ENCODE measurements at places on chromosomes 1 and 21.
A peak's percentile ranks its signal among the peaks of the same experiment; 100 is the strongest.

DNA sequence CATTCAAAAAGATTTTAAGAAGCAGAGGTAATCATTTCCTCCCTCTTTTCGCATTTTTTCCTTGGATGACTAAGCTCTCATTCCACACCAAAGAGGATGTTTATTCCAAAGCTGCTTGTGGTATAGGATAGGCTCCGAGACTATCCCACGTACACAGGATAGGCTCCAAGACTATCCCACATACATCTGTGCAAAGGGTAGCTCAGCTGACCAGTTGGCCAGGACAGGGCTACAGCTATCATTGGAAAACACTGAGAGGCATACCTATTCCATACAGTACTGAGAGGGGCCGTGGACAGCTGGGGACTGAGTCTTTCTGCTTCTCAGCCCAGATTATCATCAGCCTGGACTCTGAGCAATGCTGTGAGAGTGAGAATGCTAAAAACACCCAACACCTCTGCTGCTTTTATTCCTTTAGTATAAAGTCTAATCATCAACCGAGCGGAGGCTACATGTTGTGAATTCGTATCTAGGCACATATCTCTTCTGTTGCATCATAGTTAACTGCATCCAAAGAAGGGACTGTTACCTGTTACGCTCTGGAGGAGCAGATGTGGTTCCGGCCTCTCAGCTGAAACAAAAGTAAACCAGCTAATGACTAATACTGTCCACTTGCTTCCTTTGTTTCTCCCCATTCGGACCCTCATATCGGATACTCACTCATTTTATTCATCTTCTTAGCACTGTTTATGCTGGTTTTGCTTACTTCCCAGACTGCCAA lies 141.0 kb downstream of the TNFSF18 start:
- peak; percentile 44 for DNase-seq

- DNase-seq: no peak
Measured at GRCh38 chr1:187051618-187052232, 223.0 kb downstream of the PLA2G4A start.

GRCh38 chr1:115314092-115314491 lies 24.0 kb downstream of the NGF start:
- no peak for DNase-seq

GRCh38 chr1:99250728-99251127 lies 13.6 kb upstream of the PLPPR4 start:
- DNase-seq: no peak

- DNase-seq: no peak
Measured at GRCh38 chr1:231177226-231177625, 15.4 kb downstream of the TRIM67 start.

- no peak for DNase-seq
Measured at GRCh38 chr21:45000637-45001133, 60.9 kb downstream of the SLX9 start.

GRCh38 chr1:107810291-107810951 lies 154.6 kb downstream of the VAV3 start:
- no peak for DNase-seq

GRCh38 chr1:247452447-247453039 lies 5.4 kb downstream of the OR2B11 start:
- DNase-seq: no peak

DNA sequence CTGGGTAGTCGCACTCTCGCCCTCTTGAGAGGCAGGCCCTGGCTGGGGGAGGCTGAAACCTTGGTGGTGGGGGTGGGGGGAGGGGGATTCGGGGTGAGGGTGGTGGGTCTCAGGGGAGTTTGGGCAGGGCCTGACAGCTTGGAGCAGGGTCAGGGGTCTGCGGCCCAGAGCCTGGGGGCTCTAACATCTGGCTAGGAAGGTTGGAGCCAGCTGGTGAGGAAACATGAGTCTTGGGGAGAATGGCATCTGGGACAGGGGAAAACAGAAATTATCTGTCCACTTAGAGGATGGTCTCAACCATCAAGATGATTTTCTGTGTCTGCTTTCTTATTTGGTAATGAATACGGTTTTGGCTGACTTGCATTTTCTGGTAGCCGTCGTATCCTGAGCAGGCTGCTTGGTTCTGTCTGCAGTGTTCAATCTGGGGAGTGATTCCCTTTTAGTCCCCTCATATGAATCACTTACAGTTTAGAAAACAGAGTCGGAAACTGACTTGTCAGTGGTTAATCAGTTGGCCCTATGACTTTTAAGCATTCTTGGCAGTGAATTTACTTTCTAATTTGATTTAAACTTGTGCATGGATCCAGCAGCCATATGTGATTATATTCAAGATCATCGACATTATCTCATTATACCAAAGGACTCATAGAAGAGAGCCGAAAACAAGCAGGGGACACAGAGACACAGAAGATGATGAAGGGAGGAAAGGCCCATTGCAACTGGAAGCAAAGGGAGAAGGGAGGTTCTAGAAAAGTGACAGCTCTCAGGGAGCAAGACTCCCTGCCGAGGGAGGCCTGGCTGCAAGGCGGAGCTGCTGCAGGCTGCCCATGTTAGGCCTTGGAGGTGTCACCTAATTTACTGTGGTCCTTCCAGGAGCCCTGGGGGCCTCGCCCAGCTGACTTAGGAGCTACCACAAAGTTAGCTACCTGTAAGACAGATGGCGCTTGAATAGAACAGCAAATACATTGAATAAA lies 237.6 kb downstream of the SDCCAG8 start:
- no peak for DNase-seq

GRCh38 chr1:106233511-106233910 lies 823.0 kb upstream of the PRMT6 start:
- no peak for DNase-seq

DNA sequence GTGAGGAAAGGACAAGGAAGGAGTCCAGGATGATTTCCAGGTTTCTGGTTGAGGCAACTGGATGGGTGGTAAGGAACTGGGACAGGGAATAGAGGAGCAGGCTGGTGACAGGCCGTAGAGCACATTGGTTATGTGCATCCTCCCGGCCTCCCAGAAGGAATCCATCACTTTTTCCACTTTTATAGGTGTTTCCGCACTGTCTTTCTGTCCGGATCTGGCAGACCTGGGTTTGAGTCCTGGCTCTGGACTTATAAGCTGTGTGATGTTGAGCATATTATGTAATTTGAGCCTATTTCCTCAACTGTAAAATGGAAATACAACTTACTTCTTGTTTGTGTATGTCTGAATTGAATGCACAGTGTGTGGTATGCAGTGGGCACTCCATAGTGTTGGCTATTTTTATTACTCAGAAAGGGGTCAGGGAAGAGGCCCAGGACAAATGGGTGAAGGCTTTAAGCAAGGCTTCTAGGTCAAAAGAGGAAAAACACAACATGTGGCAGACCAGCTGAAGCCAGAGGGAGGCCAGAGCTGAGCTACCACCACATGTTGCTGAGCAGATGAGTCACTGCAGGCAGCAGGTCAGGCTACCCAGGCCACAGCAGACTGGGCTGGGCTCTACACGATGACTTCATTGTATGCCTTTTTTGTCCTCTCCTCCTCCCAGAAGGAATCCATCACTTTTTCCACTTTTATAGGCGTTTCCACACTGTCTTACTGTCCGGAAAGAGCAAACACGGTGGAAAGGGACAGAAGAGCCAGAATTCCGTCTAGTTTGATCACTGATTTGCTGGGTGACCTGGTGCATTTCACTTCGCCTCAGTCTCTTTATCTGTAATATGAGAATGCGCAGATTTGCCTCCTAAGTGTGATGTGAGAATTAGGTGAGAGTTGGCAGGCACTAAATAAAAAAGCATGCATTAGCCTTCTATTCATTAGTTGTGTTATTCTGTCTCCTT lies 791 bp upstream of the MAST2 start:
- peak; percentile 96 for DNase-seq

DNA sequence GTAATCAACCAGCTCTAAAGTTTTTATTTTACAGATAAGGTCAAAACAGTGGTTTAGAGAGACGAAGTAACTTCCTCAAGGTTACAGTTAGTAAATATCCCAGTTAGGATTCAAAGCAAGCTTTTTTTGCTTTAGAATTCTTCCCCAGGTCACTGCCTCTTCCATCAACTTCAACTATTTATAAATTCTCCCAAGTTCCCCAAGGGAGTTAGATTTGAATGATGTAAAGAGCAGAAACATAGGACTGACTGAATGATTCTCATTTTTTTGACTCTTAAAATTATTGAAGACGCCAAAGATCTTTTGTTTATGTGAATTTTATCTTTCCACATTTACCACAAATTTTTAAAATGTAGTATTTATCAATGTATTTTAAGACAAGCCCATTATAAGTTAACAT lies 4.1 kb downstream of the POGZ start:
- no peak for DNase-seq

GRCh38 chr1:84988588-84988987 lies 8.3 kb downstream of the MCOLN2 start:
- DNase-seq: no peak

DNA sequence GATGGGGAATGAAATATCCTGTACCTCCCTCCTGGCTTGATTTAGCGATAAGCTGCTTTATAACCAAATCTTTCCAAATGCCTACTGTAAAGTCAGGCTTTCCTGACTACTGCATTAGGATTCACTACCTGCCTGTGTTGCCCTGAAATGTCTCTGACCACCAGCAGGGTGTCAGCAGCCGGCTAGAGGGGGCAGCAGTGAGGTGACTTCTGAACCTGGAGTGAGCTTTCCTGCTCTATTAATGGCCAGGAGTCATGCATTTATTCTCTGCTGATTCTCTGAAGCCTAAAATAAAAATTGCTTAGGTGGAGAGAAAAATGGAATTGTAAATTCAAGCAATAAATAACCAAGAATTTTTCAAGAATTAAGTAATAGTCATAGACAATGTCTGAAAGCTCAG lies 2.5 kb downstream of the BACE2 start:
- DNase-seq: peak; percentile 16

DNA sequence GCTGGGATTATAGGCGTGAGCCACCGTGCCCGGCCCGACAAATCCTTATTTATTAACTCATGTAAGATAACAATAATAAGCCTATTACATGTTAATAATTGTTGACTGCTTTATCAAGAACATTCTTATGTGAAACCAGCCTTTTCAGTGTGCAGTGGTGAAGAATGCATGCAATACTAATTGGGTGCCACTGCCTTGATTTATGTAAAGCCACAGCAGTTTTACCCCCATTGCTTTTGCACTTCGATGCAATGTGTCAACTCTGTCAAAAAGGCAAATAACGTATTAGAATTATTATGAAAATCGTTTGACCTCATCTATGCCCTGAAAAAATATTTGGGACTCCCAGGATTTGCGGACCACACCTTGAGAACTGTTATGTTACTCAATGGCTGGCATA lies 18.3 kb downstream of the NPR1 start:
- DNase-seq: no peak

- DNase-seq: no peak
Measured at GRCh38 chr21:34280959-34281358, 82.8 kb upstream of the KCNE2 start.

DNA sequence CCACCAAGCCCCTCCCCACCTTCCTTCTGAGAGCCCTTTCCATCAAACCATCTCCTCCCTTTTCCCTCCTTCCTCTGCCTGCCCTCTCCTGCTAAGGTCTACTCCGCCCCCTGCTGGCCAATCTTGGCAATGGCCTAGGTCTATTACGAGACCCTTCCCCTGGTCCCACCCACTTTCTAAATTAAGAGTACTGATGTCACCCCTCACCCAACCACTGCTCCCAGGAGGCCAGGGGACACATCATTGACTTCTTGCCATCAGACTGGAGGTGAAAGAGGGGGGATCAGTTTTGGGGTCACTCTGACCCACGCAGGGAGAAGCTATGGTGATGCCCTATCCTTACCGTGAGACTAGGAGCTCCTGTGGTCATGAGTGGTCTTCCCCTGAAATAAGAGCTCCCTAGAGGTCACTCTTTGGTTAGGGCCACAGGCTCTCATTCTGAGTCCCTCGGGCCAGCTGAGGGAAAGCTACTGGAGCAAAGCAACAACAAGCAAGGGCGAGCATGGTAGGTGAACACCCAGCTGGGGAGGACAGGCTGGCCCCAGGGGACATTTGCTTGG lies 34.6 kb upstream of the S100A7 start:
- DNase-seq: peak; percentile 44

Data from hepatic stellate cell (primary cell).